ENCODE measurements at places on chromosomes 2 and 18. TPM values are rescaled to one million over a fixed set of nuclear protein-coding genes. Genes with fewer than 3 reads are reported as not detected.

The REG1B gene
- total RNA-seq: not detected

The CERKL gene
- 3.3 TPM for total RNA-seq

The CFC1 gene
- total RNA-seq: 9.1 TPM

The CRYBA2 gene
- total RNA-seq: not detected

The COL4A3 gene
- 21.1 TPM for total RNA-seq

The IL36B gene
- total RNA-seq: not detected

The CAPG gene
- 393 TPM for total RNA-seq

The RGPD3 gene
- total RNA-seq: 0.71 TPM

The TRAF3IP1 gene
- total RNA-seq: 41.0 TPM

The EPHA4 gene
- total RNA-seq: 21.8 TPM

- DNase-seq: no peak
Observed at GRCh38 chr18:63284827-63285733, 34.5 kb downstream of the BCL2 start.

DNA sequence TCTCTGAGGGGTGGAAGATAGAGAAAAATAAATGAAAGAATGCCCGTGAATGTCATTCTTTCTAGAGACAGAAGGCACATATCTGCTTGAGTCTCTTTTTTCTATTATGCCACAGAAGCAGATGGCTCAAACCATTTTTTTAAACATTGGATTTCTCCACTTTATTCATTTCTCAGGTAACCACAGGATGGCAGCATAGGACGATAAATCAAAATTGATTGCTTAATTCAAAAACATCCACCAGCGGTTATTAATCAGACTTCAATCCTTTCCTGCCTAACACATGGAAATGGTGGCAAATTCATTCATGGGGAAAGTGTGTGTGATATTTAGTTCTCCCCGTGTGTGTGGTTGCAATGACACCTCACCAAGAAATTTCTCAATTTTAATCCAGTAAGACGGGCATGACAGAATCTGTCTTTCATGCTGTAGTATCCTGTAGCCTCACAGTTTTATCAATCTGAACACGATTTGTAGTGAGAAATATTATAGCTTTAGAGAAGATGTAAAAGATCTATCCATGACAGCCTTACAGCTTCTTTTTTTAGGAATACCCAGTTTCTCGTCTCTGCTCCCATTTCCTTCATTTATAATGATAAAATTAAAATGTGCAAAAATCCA is 72.2 kb downstream of the DSC3 start:
- peak; percentile 45 for DNase-seq

- DNase-seq: no peak
Observed at GRCh38 chr18:1014509-1014908, 109.8 kb downstream of the ADCYAP1 start.

DNA sequence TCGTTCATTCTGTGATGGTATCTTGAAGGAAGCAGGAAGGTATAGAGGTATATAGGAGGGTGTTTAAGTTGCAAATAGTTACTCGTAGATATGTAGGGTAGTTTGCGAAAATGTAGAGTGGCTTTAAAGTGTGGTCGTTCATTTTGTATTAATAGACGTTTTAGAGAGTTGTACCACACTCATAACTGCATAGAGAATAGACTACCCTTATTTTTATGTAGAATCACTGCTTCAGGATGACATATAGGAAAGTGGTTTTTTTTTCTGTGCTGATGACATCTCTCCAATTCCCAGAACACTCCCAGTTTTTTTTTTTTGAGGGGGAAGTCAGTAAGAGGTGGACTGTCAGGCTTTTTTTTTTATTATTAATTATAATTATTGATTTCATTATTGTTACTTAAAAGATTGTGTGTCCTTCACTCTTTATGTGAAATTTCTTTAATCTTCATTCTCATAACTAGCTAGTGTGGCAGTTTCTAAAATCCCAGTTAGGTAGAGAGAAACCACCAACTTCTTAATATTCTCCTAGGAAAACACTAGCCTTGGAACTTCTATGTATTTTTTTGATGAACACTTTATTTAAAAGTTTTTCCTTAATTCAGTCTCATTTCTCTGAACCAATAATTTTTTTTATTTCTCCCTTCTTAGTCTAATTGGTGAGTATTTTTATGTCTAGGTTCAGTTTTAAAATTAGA is 1.5 kb downstream of the ACTR3 start:
- no peak for DNase-seq

GRCh38 chr2:232593982-232594381 is 39.4 kb upstream of the EFHD1 start:
- no peak for DNase-seq

DNA sequence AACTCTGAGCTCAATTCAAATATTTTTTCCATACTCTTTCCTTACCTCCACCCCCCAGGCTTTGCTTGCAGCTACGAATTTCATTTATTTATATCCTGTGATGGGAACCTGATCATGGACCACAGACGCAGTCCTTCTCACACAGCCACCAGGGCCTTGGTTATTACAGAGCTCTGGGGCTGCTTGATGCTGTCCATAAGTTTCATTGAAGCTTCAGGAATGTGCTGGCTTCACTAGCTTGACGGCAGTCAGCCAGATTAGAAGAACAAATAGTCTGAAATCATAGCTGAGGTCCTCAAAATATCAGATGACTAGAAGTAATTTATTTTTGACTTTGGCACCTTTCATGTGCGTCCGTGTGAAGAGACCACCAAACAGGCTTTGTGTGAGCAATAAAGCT is 104.9 kb downstream of the VWA3B start:
- DNase-seq: peak; percentile 11

GRCh38 chr2:71477231-71477691 is 23.9 kb downstream of the DYSF start:
- DNase-seq: no peak

GRCh38 chr18:5527603-5528002 is 16.2 kb downstream of the EPB41L3 start:
- DNase-seq: no peak

GRCh38 chr2:103161456-103162289 is 399.8 kb downstream of the TMEM182 start:
- DNase-seq: peak; percentile 53

GRCh38 chr2:121907928-121908327 is 152.5 kb downstream of the TSN start:
- DNase-seq: no peak

DNA sequence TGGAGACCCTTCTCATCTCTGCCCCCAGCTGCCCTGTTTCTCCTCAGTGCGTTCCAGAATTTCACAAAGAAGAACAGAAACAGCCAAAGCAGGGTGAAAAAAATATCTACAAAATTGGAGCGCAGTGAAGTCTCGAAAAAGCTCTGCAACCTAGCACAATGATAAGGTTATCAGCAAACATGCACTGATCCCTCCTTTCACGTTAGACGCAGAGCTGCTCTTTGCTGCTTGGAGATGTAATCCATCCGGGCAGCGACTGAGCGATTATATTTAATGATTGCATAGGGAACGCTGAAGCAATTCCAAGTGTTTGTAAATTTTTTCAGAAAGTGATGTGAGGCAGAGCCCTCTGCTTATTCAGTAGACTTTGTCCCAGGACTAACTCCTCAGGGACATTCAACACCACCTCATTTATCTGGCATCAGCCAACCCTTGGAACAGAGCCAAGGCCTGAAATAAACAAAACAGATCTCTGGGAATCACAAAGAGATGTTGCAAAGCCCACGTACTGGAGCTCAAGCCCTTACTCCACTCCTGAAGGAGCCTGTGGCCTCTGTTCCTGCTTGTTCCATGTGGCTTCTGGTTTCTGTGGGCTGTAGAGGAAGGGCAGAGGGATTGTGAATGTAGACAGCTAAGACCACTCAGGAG is 172.6 kb upstream of the BCL2L11 start:
- DNase-seq: peak; percentile 94

DNA sequence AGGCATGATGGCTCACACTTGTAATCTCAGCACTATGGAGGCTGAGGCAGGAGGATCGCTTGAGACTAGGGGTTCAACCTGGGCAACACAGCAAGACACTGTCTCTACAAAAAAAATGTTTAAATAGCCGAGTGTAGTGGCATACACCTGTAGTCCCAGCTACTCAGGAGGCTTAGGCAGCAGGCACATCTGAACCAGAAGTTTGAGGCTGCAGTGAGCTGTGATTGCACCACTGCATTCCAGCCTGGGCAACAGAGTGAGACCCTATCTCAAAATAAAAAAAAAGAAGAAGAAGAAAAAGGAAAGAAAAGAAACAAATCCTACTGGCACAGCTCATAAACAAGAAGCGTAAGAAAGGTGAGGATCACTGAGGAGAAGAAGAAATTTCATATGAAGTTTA is 19.9 kb downstream of the METTL4 start:
- no peak for DNase-seq

- no peak for DNase-seq
Observed at GRCh38 chr2:105380432-105381100, 18.3 kb downstream of the FHL2 start.

DNA sequence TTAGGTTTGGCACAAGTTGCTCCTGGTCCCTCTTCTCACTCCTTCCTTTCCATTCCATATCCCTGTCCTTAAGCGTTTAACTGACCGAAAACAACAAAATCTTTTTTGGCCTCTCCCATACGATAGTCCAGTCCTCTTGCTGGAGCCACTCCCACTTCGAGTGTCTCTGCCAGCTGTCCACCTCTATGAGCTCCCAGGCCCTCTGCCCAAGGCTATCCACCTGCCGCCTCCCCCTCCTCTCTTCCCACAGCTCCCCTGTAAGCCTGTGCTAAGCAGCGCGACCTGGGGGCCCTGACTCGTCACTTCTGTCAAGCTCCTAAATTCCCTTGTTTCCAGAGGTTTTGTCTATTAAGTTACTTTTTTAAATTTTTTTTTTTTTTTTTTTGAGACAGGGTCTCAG is 47.0 kb upstream of the FOSL2 start:
- DNase-seq: no peak

DNA sequence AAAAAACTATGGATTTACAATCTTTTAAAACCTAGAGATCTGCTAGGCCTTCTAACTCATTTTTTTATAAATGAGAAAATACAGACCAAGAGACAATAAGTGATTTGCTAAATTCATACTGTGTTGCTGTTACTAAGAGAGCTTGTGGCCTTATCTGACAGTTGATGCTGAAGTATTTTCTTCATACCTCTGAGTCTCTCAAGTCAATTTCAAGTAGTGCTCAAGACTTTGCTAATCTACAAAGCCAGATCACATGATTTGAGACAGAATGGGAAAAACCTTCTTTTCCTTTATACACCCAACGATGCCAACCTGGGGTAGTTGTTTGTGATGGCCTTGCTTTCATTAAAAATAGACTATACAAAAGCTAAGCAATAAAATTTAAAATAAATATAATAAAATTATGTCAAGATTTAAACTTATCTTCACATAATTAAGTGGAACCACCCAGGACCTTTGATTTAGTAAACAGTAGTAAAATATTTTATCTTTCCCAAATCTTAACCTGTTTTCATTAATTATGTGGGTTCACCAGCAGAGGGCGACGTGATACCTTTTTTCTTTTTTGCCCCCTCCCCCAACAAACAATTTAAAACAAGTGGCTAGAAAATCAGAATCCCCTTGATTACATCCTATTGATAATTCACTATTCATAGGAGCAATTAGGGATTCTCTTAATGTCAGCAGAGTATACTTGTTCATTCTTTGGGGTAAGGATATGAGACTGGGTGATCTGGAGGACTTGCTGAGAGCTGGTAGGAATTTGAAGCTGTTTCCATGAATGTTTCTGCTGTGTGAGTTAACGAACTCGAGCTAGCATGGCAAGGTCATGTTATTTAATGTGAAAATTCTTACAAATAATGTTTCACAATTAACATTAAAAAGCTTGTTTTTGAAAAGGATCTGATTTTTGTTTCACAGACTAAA is 49.6 kb upstream of the SLC5A7 start:
- DNase-seq: peak; percentile 32

DNA sequence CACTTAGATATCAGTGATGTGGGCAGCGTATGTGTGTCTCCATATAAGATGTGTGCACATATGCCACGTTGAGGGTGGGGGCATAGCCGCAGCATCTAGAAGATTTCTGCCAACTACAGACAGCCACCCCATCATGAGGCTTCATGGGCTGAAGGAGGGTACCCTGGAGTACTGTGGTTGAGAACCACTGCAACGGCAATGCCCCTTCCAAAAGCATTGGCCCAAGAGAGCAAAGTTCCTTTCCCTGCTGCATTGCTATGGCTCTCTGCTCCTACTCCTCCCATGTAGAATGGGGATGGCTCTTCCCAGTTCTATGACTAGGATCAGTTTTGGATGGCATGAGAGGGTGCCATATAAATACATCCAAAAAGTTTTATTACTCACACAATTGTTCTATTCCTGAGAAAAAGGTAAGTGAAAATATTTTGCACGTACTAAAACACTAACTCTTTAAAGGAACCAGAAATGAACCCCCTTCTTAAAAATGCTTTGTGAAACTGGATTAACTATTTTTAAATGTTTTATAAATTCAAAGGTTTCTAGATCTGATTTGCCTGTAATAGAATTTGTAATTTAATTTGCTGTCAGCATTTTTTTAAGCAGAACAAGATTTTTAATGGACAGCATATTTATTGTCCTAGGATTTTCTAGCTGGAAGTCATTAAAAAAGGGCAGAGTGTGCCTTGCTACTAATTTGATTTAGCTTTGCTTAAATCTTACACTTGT is 4.4 kb upstream of the RPL31 start:
- no peak for DNase-seq

GRCh38 chr18:6052449-6052913 is 157.2 kb upstream of the TMEM200C start:
- no peak for DNase-seq

All from lung (tissue), 17 donors.